ENCODE measurements at places on chromosomes 11 and 22.

DNA sequence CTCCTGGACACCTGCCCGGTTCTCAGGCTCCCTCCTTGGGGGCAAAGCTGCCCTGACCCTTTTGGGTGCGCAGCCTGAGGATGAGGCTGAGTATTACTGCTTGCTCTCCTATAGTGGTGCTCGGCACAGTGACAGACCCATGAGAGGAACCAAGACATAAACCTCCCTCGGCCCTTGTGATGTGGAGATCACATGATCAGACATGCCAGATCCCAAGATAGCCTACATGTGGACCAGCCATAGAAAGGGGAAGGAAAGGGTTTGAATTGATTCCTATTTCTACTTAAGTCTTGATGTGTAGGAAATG lies 125.3 kb downstream of the VPREB1 start:
- H3K4me1 ChIP-seq: no peaks in the 10 kb centered on the region
- no peak overlapping the region for H3K27ac ChIP-seq

- H3K4me1 ChIP-seq: peaks cover 54% of the 10 kb centered on the region
- no peak for DNase-seq
- no peaks in the 10 kb centered on the region for H3K27me3 ChIP-seq
- H3K36me3 ChIP-seq: no peaks in the 10 kb centered on the region
- H3K4me3 ChIP-seq: no peak overlapping the region
- peak overlapping the region; percentile 78 for H3K27ac ChIP-seq
Observed at GRCh38 chr22:23789121-23789520, 2.4 kb downstream of the SMARCB1 start.

DNA sequence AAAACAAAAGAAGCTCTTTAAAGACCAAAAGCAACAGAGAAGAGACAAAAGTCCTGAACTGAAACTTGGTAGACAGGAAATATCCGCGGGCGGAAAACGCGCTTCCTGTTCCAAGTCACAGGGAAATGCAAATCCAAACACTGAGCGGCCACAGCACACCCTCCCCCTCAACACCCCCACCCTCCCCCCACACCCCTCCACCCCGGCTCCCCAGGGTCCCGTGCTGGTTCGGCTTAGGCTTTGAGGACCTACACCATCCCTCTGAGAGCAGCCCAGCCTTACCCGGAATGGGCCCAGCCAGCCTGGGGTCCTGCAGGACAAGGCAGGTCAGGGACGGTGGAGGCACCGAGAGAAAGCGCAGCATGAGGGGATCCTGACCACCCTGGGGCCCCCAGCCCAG lies 160.4 kb downstream of the BRD1 start:
- no peak overlapping the region for H3K27ac ChIP-seq
- DNase-seq: no peak
- peaks cover 41% of the 10 kb centered on the region for H3K27me3 ChIP-seq
- H3K36me3 ChIP-seq: no peaks in the 10 kb centered on the region

GRCh38 chr11:102485095-102485722 lies 32.6 kb upstream of the TMEM123 start:
- H3K4me3 ChIP-seq: no peak overlapping the region
- no peaks in the 10 kb centered on the region for H3K36me3 ChIP-seq
- DNase-seq: no peak

Data from hepatocyte (in vitro differentiated cells).